ENCODE measurements at places on chromosomes 16 and 17. TPM values are rescaled to one million over a fixed set of nuclear protein-coding genes. Genes with fewer than 3 reads are reported as not detected.

GRCh38 chr17:35764123-35764991, 3.7 kb downstream of the C17orf50 start:
- DNase-seq = peak; percentile 87

ADCY9 gene
- 23.3 TPM for total RNA-seq

DNA sequence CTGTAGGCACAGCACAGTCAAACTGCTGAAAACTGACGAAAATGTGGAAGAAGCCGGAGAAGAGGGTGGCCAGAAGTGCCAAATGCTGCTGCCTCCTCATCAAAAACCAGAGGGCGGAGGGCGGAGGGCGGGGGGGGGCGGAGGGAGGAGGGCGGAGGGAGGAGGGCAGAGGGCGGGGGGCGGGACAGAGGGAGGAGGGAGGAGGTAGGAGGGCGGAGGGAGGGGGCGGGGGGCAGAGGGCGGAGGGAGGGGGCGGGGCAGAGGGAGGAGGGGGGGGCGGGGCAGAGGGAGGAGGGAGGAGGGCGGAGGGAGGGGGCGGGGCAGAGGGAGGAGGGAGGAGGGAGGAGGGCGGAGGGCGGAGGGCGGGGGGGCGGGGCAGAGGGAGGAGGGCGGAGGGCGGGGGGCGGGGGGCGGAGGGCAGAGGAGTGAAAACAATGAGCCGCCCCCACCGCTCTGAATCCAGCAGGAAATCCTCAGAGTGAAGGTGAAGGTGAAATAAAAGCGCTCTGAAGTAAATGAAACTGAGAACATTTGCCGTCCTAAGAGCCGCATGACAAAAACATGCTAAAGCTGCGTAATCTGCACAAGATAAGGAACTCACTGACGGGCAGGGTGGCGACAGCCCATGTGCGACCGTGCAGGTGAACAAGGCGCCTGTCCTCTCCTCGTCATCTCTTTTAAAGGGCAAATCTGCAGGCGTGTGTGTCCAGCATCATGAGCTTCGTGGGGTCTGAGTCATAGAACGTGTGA, 22.6 kb upstream of the CBFA2T3 start:
- DNase-seq = no peak

DNA sequence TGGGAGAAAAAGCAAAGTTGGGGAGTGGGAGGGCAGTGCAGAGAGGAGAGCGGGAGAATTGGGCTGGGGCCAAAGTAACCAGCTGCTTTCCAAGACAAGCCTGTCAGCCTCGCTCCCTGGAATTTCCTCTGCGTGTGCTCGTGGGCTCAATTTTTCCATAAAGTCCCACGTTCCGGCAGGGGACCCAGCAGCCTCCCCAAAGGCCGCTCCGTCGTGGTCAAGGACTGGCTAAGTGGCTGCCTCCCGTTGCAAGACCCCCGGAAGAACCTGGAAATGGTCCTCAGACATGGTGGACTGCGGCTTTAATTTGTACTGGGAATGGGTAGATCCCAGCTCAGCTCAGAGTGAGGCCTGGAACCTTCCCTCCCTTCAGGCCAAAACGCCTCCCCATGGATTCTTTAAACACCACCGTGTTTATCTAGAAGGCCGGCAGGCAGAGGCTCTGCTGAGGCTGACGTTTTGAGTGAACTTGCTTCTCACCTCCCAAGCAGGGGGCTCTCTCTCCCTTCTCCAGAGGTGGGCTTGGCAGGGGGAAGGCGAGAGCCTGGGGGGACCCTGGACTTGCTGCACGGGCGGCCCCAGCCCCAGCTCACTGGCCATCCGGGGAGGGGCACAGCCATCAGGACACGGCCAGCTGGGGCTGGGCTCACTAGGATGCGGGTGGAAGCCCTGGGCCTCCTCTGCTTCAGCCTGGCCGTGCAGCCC, 190.0 kb downstream of the C16orf95 start:
- DNase-seq = no peak

GRCh38 chr16:7887316-7887715, 554.7 kb downstream of the RBFOX1 start:
- DNase-seq = no peak

GRCh38 chr16:10835281-10835931, 16.8 kb upstream of the TVP23A start:
- no peak for DNase-seq

DNA sequence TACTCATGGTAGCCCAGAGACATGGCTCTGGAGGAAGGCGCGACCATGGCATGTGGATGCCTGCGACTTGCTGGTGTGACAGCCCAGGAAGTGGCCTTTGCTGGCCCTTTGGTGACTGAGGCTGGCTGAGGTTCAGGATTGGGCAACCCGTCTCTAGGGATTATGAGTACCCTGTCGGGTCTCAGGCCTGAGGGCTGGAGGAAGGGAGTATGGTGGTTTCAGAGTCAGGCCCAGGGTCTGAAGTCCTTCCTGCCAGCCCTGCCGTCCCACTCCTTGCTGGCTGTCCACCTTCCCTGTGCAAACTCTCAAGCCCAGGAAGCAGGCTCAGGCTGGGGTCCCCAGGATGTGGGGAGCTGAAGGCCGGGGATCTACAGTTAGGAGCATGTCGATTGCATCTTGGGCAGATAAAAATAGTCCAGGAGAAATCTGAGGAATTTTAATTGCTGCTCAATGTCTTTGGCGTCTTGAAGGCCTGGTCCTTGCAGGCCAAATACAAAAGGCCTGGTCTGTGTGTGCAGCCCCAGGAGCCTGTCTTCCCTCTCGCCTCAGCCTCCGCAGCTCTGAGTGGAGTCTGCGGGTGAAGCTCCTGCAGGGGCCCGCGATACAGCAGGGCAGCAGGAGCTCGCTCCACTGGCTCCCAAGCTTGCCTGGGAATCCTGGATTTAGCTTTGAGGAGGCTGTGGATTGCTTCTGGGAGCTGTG, 52.5 kb downstream of the NKD1 start:
- DNase-seq = no peak

- no peak for DNase-seq
Observed at GRCh38 chr17:33261820-33262219, 31.3 kb downstream of the ASIC2 start.
